Right renal pelvis (tissue), 4 donors: ENCODE measurements at places on chromosomes 5 and 9. TPM values are rescaled to one million over a fixed set of nuclear protein-coding genes. Genes with fewer than 3 reads are reported as not detected.

GRCh38 chr5:123176224-123176937 lies 87.3 kb downstream of the PRDM6 start:
- DNase-seq: no peak

Gene FOXD4L5
- polyA plus RNA-seq: 0.07 TPM

GRCh38 chr9:116178481-116179211 lies 25.1 kb downstream of the PAPPA start:
- DNase-seq: no peak

GRCh38 chr5:14884062-14884612 lies 12.6 kb upstream of the ANKH start:
- no peak for DNase-seq
